Renal cortical epithelial cell (primary cell): ENCODE measurements at places on chromosomes 5 and 9. TPM values are rescaled to one million over a fixed set of nuclear protein-coding genes. Genes with fewer than 3 reads are reported as not detected.
A peak's percentile ranks its signal among the peaks of the same experiment; 100 is the strongest.

GRCh38 chr9:29625292-29625731, 2052.0 kb upstream of the C9orf72 start:
- DNase-seq = peak; percentile 40

PCDHA4 gene
- total RNA-seq = 4.2 and 9.6 TPM in 2 replicates

HTR4 gene
- not detected in 2 replicates for total RNA-seq

DNA sequence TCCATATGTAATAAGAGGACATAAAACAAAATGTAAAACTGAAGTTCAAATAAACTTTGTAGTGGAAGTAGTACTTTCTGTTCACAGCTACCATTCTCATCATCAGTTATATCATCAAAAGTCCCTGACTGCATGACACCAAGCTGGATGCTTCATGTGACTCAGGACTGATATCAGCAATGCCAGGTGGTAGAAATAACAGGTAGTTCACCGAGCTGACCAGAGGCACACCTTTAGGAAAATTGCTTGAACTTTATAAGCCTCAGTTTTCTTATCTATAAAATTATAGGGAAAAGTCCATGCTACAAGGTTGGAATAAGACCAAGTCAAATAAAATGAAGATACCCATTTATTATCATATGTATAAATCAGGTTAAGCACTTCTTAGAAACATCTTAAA, 124.9 kb upstream of the PTGER4 start:
- no peak for DNase-seq

GRCh38 chr9:134365791-134366222, 39.6 kb downstream of the RXRA start:
- DNase-seq = no peak

DNA sequence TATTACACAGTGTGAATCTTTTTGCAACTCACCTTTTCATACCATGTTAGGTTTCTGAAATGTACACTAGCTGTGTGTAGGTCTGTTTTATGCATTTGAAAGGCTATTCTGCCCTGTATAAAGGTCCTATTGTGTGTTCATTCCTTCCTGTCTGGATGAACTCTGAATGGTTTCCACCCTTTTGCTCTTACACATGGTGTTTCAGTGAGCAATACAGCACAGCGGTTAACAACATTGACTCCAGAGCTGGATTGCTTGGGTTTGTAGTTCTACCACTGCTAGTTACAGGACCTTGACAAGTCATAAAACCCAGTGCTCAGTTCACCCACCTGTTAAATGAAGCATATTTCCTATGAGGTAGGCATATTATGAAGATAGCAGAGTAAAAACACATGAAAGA, 331.6 kb downstream of the ADGRV1 start:
- DNase-seq = peak; percentile 36

DNA sequence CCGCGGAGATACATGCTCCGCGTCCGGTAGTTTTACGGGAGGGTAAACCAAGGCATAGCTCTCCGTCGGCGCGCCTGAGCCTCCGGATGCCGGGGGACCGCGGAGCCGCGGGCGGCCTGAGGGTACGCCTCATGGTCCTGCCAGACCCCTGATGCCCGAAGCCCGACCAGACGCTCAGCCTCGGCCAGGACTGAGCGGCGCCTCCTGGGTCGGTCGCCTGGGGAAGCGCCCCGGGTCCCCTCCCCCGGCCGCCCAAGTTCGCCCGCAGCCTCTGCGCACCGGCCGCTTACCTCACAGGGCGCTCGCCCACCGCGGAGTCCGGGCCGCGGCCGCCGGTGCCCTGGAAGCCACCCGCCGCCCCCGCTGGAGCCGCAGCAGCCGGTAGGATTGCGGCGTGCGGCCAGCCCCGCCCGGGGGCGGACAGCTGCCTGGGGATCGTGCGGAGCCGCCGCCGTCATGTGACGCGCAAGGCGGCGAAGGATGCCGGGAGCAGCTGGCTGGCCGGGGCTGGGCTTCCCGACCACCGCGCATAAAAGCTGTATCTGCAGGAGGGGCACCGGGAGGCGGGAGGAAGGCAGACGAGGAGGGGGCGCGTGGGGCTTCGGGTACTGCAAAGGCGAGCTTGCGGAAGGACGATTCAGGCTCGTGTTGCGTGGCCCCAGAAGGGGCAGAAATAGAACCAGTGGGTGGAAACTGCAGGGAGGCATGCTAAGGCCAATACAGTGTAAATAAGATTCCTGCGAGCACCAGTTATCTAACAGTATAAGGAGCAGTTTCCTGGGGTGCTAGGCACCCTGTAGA, at the start of gene FBXO10:
Gene FBXO10, minus strand, starts transcription at position 460 of the 801 bp plus-strand sequence. CDS start 34,612 bp downstream, outside the sequence.
- peak; percentile 25 for DNase-seq

DNA sequence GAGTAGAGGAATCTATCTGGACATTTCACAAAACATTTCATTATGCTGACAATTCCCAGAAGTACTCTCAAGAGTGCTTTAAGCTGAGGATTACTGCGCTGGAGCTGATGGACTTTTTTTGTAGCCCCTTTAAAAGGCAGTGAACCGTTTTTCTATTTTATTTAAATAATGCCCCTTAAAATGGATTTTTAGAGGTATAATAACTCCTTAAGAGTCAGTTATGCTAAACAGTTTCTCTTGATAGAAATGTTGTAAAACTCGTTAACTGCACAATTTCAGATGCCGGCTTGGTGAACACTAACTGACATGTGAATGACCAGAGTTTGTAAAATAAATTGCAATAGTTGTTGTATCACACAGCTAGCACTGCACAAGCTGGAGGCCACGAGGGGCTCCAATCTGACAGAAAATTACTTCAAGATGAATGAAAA, 174.0 kb downstream of the NR2F1-AS1 start:
- DNase-seq = no peak

GRCh38 chr9:102631559-102631958, 363.6 kb upstream of the CYLC2 start:
- peak; percentile 15 for DNase-seq

RFK gene
- total RNA-seq = 56.6 and 71.0 TPM in 2 replicates

DNA sequence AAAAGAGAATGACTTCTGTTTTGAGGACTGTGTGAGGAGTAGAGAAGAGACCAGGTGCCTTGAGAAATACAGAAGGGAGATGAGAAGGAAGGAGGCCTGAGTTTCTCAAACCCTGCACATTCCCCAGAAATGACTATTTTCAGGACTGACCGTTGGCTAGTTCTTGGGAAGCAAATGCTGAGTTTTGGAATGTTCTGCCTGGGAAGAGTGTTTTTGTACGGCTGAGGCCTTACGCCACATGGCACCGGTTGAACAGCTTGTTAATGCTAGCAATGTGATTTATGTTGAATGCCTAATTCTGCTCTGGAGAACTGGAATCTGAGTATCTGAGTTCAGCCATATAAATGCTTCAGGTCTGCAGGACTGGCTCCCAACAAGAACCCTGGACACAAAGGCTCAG, 152.7 kb upstream of the ADAMTS16 start:
- DNase-seq = peak; percentile 64

GRCh38 chr5:87775228-87775627, 362.5 kb upstream of the CCNH start:
- DNase-seq = no peak

DNA sequence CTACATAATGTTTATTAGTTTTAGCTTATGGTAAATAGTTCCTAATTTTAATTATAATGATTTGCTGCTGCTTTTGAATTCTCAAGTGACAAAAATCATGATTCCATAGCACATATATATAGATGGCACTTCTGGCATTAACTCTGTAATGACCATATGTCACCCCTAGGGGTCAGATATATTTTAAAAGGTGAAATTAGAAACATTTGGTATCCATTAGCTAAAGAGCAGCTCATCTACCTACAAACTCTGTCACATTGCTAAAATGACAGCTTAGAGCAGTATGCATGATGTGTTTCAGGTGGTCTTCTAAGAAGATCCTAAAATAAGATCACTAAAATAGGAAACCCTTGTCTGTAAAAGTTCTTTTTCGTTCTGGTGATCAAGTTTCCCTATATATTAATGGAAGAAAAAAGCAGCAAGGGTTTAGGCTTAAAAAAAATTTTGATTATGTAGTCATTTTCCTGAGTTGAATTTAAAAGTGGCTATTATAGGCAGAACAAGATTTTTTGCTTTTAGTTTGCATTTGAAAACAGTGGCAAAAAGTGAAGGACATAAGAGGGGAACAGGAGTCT, 157.7 kb upstream of the POU5F2 start:
- no peak for DNase-seq

GRCh38 chr9:29129763-29130162, 1556.5 kb upstream of the C9orf72 start:
- no peak for DNase-seq

DNA sequence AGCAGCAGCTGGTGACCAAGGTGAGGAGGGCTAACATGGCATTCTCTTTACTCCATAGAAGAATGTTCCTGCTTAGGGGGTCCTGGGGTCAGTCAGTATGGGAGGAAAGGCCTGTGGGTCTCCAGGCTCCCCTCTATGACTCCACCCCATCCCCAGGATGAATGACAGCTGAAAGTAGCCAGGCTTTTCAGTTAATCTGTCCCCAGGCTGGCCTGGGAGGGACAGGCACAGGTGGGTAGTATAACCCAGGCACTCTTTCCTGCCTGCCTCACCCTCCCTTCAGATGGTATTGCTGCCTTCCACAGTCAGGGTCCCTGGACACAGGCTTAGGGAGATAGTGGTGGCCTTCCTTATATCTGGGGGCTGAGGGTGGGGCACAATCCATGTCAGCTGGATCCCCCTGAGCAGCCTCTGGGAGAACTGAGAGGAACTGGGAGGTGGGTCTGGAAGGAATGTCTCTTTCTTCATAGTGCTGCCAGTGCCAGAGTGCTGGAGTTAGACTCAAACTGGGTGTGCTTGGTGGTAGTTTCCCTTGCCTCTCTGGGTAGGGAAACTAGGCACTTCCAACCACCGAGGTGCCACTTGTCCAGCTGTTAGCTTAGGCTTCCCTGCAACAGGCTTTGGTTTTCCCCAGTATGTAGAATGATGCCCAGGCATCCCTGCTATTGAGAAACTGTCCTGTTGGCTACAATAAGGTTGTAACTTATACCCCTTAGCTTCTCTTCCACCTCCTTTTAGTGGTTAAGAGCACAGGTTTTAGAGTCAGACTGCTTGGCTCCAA, 27.8 kb downstream of the LARP1 start:
- no peak for DNase-seq

GRCh38 chr5:133662578-133662977, 50.2 kb upstream of the FSTL4 start:
- peak; percentile 14 for DNase-seq

- no peak for DNase-seq
These were observed 91.0 kb downstream of the HSPA4 start for GRCh38 chr5:133142782-133143181.

SLC31A1 gene
- total RNA-seq = 28.7 and 32.4 TPM in 2 replicates

ADAMTSL1 gene
- 1.5 and 2.3 TPM in 2 replicates for total RNA-seq

GRCh38 chr9:125701351-125701750, 5.7 kb downstream of the MAPKAP1 start:
- peak; percentile 89 for DNase-seq

ZFP2 gene
- 1.2 and 6.4 TPM in 2 replicates for total RNA-seq

DNA sequence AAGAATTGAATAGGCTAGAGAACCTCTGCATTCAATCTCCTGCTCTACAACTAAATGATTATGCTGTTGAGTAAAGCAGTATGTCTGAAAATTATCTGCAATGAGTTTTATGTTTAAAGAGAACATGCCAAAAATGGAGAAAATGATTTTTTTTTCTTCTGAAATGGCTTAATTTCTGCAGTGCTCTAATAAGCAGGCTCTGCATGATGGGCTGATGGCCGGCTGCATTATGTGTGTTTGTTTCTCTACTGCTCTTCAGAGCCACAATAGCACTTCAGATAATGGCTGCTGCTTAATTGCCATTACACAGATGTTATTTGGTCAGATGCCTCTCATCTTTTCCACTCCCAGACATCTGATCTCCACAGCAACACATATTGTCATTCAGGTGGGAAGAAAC, 286.4 kb upstream of the DMAC1 start:
- no peak for DNase-seq

SLC25A2 gene
- 0.20 and 1.0 TPM in 2 replicates for total RNA-seq

GZMA gene
- not detected in 2 replicates for total RNA-seq

- peak; percentile 75 for DNase-seq
These were observed 1.6 kb downstream of the FABP6 start for GRCh38 chr5:160230686-160231527.

DAPK1 gene
- total RNA-seq = 41.0 and 263 TPM in 2 replicates

SLC4A9 gene
- not detected in 2 replicates for total RNA-seq

NUDCD2 gene
- total RNA-seq = 3.8 and 5.3 TPM in 2 replicates

DNA sequence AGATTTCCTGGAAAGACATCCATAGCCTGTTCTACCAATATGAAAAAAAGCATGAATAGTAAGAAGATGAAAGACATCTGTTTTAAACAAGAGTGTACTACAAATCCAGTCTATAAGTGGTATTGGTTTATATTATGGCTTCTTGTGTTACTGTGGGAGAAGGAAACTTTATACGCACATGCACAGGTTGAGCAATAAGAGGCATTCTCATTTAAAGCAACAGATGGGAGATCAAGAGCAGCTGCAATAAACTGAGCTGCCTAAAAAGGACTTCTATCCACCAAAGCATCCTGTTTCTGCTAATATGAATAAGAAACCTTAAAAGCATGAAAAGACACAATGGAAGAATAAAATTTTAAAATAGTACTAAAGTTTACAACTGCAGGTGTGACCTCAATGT, 8.6 kb upstream of the PCDHB1 start:
- DNase-seq = no peak

DNA sequence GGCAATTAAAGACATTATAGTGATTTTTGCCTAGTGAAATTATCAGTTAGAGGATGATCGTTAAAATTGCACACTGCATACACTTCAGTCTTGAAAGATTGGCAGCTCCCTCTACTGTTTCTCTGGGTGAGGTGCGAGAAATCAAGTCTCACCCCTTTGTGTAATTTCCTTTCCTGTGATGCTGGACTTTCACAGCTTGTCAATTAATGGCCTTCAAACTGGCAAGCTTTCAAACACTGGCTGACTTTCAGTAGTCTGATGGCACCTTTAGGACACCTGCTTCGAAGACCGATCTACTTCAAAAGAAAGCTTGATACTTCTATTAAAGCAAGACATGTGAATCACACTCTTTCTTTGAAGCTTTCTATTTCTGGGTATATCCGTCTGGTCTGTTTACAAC, 706.7 kb upstream of the PTPRD start:
- DNase-seq = peak; percentile 2

DNA sequence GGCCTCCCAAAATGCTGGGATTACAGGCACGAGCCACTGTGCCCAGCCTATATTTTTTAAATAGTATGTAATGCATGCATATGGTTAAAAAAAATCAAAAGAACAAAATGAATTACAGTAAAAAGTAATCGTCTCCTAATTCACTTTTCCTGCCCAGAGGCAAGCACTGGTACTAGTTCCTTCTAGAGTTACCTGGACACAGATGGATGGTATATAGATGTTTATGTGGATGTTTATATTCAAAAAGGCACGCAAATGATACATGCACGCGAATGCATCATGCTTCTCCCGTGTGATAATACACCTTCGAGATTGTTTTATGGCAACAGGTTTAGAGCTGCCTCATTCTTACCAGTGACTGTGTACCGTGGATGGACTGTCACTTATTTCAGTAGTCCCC, 21.4 kb downstream of the ABL1 start:
- DNase-seq = no peak

GRCh38 chr5:174282391-174282790, 236.9 kb downstream of the NSG2 start:
- DNase-seq = no peak

- DNase-seq = no peak
These were observed 125.2 kb upstream of the CDH18 start for GRCh38 chr5:20113031-20113715.

CCNO gene
- total RNA-seq = 2.7 and 3.3 TPM in 2 replicates

GRCh38 chr9:87678650-87679355, 47.1 kb upstream of the CTSL start:
- DNase-seq = peak; percentile 65

EGFLAM gene
- under 0.01 and 7.0 TPM in 2 replicates for total RNA-seq

ARSI gene
- 7.3 and 11.7 TPM in 2 replicates for total RNA-seq
